ENCODE measurements at places on chromosomes 4 and X. TPM values are rescaled to one million over a fixed set of nuclear protein-coding genes. Genes with fewer than 3 reads are reported as not detected.

DNA sequence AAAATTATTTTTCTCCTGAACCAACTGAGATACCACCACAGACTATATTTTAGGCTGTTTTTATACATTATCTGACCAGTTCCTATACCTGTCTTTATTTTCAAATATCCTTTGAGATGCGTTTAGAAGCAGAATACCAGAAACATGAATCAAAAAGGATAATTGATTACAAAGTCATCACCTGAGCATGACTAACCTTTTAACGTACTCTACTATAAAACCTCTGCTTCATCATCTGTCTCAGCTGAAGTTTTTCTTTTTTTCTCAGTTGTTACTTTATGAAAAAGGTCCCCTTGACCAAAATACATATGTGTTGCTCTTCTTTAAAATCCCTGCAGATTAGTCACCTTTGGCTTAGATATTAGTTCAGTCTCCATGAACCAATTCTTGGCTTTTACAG, 109.8 kb downstream of the AMMECR1 start:
- DNase-seq: no peak

Gene HPSE
- 1.5 TPM for polyA plus RNA-seq

DNA sequence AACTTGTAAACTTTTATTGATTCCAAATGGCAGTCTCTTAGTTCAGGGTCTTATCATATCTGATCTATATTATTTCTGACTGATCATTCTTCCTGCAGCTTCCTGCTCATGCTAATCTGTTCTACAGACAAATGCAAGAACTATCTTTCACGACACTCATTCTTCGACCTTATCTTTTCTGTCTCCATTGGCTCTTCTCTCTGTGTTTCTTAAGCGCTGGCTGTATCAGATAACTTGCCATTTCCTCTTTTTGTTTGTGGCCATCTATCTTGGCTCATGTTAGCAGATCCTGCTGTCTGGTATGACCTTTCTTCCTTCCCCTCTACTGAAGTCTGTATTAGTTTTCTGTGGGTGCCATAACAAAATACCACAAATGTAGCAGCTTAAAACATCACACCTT, 230.5 kb upstream of the PUDP start:
- DNase-seq: no peak

GRCh38 chrX:54633641-54634040, 103.6 kb downstream of the GNL3L start:
- DNase-seq: no peak

GRCh38 chr4:80035336-80035735, 37.7 kb downstream of the ANTXR2 start:
- no peak for DNase-seq

GRCh38 chr4:176927664-176928063, 134.9 kb upstream of the VEGFC start:
- no peak for DNase-seq

Gene CLCN4
- polyA plus RNA-seq: 5.1 TPM

Gene LRP2BP
- polyA plus RNA-seq: 3.1 TPM

Gene IGSF1
- polyA plus RNA-seq: 19.8 TPM

Gene HGFAC
- 1.6 TPM for polyA plus RNA-seq

GRCh38 chrX:17737986-17738713, 857 bp downstream of the SCML1 start:
- no peak for DNase-seq

GRCh38 chrX:19595043-19595677, 79.9 kb upstream of the MAP3K15 start:
- DNase-seq: no peak

Gene AKAP14
- polyA plus RNA-seq: 0.27 TPM

Gene PPEF2
- polyA plus RNA-seq: not detected

DNA sequence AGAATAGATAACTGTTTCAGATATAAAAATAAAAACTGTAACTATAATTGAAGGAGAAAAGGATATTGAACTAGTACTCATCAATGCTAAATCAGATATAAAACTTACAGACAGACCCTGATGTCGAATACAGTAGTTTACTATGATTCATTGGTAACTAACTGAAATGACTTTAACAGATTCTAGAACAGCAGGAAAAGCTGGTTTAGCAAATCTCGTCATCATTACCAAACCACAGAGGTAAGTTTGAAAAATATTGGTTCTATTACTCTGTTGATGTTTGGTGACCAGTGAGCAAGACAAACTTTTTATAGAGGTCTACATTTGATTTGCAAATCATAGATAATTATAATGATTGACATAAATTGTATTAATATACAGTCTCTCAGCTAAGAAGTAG, 551.4 kb upstream of the ADGRL3 start:
- DNase-seq: no peak

GRCh38 chr4:70903291-70903603, 1.1 kb downstream of the MOB1B start:
- no peak for DNase-seq

- DNase-seq: no peak
Observed at GRCh38 chr4:145075742-145076468, 22.1 kb downstream of the ANAPC10 start.

DNA sequence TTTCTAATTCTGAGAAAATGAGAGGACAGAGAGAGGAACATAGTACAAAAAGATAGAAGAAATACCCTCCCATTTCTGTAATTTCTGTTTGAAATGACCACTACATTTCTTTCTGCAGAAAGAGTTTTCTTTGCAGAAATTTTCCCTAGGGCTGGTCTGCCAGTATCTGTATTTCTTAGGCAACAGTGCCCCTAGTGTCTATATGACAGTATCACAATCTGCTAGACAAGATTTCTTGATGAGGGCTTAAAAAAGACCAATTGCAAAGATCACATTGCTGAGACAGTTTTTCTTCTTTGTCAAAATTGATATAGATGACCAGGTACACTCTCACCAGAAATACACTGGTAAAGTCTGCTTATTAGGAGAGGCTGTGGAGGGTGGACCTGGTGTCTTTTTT, 81.0 kb upstream of the ZDHHC15 start:
- DNase-seq: no peak

DNA sequence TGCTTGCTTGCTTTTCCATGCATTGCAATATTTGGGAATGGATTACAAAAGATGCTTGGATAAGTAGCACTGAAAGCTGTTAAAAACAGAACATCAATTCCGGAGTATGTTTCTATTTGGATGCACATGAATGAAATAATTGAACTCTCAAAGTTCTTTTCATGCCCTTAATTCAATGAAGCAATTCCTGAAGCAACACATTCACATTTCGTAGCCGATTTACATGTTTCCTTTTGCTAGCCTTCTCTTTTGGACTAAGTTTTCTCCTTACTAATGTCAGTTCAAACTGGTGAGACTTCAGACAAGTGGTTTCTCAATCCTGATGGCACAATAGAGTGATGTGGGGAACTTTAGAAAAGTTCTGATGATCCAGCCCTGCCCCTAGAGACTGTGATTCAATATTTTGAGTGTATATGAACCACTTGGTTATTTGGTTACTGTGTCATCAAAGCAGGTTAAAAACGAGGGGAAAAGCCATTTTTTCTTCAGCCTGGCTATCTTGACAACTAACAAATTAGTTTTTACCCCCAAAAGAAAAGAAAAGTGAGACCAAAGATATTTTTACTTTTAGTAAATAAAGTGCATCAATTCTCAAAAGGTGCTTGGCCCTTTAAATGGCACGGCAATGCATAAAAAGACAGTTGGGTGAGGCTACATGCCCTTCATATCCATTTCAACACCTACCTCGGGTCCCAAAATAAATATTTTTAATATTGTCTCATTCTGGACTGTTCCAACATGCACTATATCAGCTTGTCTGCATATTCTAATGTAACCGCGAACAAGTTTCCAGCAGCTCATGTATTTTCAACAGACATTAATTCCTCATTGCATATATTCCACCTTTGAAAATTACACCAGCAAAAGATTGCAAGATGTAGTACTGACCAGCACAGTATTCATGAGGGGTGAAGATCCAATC, 90.1 kb upstream of the RPL34 start:
- DNase-seq: no peak

Gene RRH
- polyA plus RNA-seq: 0.45 TPM

Gene RADX
- polyA plus RNA-seq: 6.2 TPM

DNA sequence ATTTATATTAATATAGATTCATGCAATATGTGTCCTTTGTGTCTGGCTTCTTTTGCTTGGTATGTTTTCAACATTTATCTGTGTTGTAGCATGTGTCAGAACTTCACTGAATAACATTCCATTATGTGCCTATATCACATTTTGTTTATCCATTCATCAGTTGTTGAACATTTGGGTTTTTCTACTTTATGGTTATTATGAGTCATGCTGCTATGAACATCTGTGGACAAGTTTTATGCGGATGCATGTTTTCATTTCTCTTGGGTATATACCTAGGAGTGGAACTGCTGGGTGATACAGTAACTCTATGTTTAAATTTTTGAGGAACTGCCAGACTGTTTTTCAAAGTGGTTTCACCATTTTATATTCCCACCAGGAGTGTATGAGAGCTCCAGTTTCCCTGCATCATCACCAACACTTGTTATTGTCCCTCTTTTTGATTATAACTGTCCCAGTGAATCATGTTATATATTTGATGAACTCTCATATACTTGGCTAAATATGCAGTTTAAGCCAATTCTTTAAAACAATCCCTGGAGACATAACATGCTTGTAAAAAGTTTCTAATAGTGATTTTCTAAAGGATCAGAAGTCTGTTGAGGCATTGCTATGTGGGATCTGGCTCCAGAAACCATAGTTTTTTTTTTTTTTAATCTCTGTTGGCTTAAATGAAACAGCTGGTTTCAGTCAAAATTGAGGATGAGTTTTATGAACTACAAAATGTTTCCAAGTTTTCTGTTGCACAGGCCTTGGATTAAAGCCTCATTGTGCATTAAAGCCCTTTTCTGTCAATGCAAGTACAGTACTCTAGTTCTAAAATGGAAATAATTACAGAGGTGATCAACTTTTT, 21.6 kb upstream of the REPS2 start:
- DNase-seq: no peak

DNA sequence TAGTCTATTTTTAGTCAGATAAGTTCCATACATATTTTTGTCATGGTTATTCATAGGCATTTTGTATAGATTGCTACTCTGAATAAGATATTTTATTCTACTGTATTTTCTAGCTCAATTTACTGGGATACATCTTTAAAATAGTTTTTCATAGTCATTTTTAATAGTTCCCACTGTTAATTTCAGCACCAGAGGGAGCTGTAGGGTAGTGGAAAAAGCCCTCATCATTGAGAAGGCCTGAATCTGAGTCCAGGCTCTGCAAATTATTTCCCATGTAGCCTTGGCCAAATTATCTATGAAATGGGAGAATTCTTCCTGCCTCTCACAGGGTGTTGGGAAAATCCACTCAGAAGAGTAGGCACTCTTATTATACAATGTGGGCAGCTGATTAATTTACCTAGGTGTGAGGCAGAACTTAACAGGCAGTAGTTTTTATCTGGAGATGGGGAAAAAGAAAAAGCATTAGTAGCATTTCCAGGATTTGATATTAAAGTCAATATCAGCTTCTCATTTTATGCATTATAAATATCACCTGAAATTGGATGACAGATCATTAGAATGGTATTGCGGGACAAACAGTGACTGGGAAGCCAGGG, 102.9 kb upstream of the PAQR3 start:
- DNase-seq: peak; percentile 23

DNA sequence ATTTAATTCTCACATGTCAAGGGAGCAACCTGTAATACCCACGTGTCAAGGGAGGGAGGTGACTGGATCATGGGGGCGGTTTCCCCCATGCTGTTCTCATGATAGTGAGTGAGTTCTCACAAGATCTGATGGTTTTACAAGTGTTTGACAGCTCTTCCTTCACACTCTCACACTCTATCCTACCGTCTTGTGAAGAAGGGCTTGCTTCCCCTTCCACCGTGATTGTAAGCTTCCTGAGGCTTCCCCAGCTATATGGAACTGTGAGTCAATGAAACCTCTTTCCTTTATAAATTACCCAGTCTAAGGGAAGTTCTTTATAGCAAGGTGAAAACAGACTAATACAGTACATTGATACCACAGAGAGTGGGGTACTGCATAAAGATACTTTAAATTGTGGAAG, 17.7 kb downstream of the USP27X start:
- DNase-seq: no peak

Gene DHX15
- 252 TPM for polyA plus RNA-seq

GRCh38 chr4:98687876-98688275, 29.5 kb upstream of the TSPAN5 start:
- DNase-seq: no peak

DNA sequence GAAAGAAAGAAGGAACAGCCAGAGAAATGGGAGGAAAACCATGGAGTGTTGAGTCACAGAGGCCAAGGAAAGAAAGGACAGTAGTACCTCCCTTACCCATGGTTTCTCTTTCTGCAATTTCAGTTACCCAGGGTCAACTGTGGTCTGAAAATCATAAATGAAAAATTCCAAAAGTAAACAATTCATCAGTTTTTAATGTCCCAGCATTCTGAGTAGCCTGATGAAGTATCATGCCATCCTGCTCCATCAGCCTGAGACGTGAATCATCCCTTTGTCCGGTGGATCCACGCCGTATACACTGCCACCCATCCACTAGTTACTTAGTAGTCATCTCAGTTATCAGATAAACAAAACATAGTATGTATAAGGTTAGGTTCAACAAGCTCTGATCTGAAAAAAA, 114.2 kb downstream of the COMMD8 start:
- no peak for DNase-seq

Gene ARSJ
- 13.9 TPM for polyA plus RNA-seq

GRCh38 chr4:66691101-66691500, 854.2 kb downstream of the CENPC start:
- DNase-seq: no peak

GRCh38 chrX:25206778-25207177, 191.0 kb upstream of the ARX start:
- no peak for DNase-seq

Gene STK26
- polyA plus RNA-seq: 12.2 TPM

- DNase-seq: no peak
Observed at GRCh38 chr4:40940756-40941155, 191.0 kb downstream of the NSUN7 start.

Gene DIPK2B
- polyA plus RNA-seq: 8.0 TPM

GRCh38 chrX:1181170-1181569, 31.3 kb downstream of the CRLF2 start:
- DNase-seq: no peak

Gene SPP1
- polyA plus RNA-seq: 306 TPM

Gene CT83
- polyA plus RNA-seq: not detected

Gene TMEM31
- 1.4 TPM for polyA plus RNA-seq

Gene PDZD4
- polyA plus RNA-seq: 7.7 TPM

Gene RAB39B
- polyA plus RNA-seq: 2.9 TPM

Gene FRMD7
- polyA plus RNA-seq: 2.1 TPM

Gene UGT2B15
- not detected for polyA plus RNA-seq
